Mesothelial cell of epicardium (in vitro differentiated cells): ENCODE measurements at places on chromosomes 4 and X. TPM values are rescaled to one million over a fixed set of nuclear protein-coding genes. Genes with fewer than 3 reads are reported as not detected.

Gene TSPAN7
- total RNA-seq: 9.0 to 11.8 TPM (median 10.1 TPM) in 3 replicates

Gene NAP1L3
- 25.0 to 26.0 TPM (median 25.4 TPM) in 3 replicates for total RNA-seq

Gene CDKL2
- total RNA-seq: 2.1 to 3.0 TPM (median 3.0 TPM) in 3 replicates

Gene BTK
- total RNA-seq: 0.07 to 0.42 TPM (median 0.20 TPM) in 3 replicates

Gene TGIF2LX
- not detected in 3 replicates for total RNA-seq

Gene SATL1
- 0.56 to 0.72 TPM (median 0.58 TPM) in 3 replicates for total RNA-seq

Gene SMIM43
- not detected in 3 replicates for total RNA-seq

Gene FUNDC1
- 12.7 to 14.1 TPM (median 12.7 TPM) in 3 replicates for total RNA-seq

Gene FHDC1
- 4.2 to 4.6 TPM (median 4.3 TPM) in 3 replicates for total RNA-seq

Gene GJB1
- total RNA-seq: 0.11 TPM in 1 of 3 replicates, not detected in the others

Gene GBA3
- total RNA-seq: not detected in 3 replicates

Gene EVC2
- 16.9 to 17.4 TPM (median 17.1 TPM) in 3 replicates for total RNA-seq

Gene SSX4B
- not detected in 3 replicates for total RNA-seq
